ENCODE measurements at places on chromosomes 2 and 18.

GRCh38 chr2:109017017-109017416 lies 28.0 kb upstream of the EDAR start:
- DNase-seq = no peak

- DNase-seq = no peak
Observed at GRCh38 chr2:73177645-73178255, 24.6 kb upstream of the NOTO start.

DNA sequence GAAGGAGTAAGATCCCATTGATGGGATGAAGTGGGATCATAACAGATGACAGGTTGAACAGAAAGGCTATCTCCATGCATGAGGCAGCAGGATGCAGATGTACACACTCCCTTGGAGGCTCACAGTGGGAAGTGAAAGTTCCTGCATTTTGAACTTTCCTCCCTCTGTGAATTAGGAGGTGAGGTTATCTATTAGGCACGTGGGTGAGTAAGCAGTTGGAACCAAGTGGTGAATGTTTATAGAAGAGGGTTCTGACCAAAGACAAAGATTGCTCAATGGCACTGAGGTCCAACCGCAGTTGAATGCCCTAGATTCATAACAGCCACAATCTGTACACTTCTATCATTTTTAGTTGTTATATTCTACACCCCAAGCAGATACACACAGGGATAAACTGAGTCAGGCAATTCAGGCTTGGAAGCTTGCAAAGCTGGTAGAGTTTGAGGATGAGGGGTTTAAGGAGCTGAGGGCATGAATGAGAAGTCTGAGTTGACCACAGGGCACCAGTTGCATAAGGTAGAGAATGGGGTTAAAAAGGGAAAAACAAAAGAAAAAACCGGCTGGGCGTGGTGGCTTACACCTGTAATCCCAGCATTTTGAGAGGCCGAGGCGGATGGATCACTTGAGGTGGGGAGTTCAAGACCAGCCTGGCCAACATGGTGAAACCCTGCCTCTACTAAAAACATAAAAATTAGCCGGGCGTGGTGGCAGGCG lies 7.1 kb upstream of the KCMF1 start:
- DNase-seq = no peak

GRCh38 chr2:85674417-85674816 lies 6.4 kb upstream of the SFTPB start:
- DNase-seq = no peak

Measured in germinal center (tissue), 1 donor.